ENCODE measurements at places on chromosomes 5 and 9.

DNA sequence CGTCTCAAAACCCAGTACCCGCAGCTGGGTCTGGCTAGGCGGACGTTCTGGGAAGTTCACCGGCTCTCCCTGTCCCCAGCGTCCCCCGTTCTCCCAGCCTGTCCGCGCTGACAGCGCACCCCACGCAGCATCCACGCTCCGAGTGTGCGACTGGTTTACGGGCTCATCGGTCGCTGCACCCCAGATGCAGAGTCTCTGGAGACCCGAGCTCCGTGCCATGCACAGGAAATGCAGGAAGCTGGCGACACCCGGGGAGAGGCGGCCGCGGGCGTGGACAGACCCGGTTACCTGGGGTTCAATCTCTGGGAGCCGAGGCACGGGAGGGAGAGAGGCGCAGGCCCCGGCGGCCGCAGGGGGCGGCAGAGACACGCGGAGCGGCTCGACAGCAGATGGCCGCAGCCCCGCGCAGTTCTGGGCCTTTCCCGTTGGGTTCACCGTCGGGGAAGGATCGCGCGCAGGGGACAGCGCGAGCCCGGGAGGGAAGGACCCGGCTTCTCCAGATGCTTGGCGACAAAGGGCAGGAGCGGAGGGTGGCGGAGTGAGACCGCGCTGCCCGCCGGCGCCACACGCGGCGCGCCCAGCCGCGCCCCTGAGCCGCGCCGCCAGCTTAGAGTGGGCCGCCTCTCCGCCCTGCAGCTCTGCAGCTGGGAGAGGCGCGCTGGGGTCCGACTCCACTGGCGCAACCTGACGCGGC lies 558 bp downstream of the SHROOM1 start:
- peak; percentile 52 for DNase-seq

DNA sequence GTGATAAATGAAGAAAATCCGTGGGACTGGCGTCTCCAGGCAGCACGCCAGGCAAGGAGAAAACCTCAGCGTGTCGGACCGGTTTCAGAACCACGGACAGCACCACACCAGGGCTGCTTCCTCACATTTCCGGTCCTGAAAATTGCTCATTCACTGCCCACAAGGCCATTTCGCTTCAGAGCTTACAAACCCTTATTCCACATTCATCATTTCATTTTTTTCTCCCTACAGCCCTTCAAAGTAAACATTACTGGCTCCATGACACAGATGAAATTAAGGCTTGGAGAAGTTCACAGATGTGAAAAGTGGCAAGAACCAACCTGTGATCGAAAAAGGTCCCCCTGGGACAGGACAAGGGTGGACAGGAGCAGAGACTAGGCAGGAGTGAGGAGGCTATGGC lies 1.5 kb upstream of the GPRIN1 start:
- no peak for DNase-seq

DNA sequence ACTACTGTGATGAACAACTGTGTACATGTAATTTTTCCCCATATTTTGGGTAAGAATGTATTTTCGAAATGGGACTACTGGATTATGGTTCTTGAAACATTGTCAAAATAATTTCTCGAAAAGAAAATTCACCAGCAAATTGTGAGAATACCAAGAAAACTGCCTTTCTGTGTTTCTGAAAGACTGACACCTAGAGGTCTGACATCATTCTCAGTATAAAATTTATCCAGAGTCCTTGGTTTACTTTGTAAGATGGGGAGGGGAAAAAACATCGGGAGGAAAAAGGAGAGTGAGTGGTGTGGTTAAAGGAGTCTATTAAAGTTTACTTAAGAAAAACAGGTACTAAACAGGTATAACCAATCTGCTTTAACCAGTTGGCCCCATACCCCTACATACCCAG lies 149.2 kb downstream of the CEP120 start:
- DNase-seq, result no peak

DNA sequence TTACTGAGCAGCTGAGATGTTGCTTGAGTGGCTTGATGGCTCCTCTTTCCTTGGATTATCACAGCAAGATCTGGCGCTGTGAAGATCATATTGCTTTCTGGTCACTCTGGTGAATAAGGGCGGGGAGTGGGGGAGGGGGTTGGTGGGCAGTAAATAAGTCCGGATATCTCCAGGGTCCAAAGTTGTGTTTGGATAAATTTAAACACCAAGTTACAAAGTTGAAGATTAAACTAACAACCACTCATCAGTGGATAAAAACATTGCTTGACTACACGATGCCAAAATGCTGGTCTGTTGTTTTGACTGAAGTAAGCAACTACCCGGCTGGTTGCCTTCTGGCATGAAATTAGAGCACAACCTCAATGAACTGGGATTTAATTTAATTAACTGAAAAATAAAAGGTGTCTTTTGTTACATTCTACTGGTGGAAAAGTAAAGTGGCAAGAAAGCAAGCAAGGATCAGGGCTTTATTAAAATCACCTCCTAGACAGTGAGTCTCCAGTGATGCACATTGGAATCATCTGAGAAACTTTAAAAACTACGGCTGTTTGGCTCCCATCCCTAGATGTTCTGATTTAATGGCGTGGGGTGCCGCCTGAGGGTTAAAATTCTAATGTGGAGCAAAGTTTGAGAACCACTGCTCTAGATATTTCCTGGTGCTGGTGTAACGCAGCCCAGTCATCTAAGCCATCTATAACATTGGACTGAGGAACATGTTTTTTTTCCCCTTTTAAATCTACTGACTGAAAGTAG lies 86.7 kb upstream of the AGXT2 start:
- DNase-seq, result no peak

GRCh38 chr9:136009516-136009915 lies 48.3 kb upstream of the UBAC1 start:
- DNase-seq, result no peak

DNA sequence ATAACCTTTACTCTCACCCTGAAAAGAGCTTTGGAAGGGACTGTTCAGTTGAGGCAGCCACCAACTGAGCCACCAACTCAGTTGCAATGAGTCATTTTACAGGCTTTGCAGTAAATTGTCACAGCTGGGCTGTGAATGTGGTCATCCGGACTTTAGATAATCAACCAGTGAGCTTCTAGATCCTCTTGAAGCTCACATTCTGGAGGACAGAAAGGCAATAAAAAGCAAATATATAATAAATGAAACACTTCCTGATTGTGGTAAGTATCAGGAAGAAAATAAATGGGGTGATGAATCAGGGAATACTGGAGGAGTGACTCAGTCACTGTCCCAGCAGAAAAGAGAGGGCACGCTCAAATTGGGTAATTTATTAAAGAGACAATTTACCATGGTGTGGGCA lies 13.2 kb upstream of the C5orf58 start:
- no peak for DNase-seq

- no peak for DNase-seq
Observed at GRCh38 chr9:14888875-14889274, 21.4 kb downstream of the FREM1 start.
